ENCODE measurements at places on chromosomes 3 and 15.

- no peak for DNase-seq
Measured at GRCh38 chr3:64741341-64741740, 53.5 kb upstream of the ADAMTS9 start.

GRCh38 chr15:69661871-69662644, 209.4 kb downstream of the RPLP1 start:
- DNase-seq = no peak

GRCh38 chr3:54733106-54734006, 194.5 kb downstream of the LRTM1 start:
- DNase-seq = no peak

- DNase-seq = no peak
Measured at GRCh38 chr3:141769221-141769894, 6.2 kb downstream of the GRK7 start.

GRCh38 chr15:100941536-100941935, 22.4 kb downstream of the LRRK1 start:
- no peak for DNase-seq

DNA sequence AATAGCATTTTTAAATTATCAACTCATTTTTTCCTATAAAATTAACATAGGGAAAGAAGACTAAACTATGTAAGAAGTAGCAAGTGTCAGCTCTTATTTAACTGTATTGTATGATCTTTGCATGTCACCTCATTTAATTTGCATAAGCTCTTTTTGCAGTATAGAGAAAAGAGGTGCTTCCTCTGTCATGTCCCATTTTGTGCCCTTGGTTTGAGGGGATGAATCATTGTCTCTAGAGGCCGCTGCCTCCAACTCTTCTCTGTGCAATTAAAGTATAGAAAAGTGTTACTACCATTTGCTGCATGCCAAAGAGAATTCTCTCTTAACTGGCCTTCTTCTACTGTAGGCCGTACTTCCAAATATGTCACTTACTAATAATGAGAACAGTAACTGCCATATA, 93.4 kb downstream of the LRRC28 start:
- DNase-seq = no peak

DNA sequence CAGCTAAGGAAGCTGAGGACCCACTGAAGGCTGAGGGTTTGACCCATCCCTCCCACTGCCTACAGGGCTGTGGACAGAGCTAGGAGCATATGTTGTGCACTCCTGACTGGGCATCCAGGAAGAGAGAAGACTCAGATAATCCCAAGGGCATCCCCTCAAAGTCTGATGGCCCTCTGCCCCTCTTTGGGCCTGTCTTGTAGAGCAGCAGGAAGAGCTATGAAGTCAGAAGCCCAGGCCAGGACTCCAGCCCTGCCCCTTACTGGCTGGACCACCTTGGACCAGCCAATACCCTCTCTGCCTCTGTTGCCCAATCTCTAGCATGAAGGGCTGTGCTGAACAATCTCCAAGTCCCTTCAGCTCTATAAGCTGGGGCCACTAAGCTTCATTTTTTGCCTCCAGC, 210.8 kb downstream of the RPLP1 start:
- DNase-seq = no peak

DNA sequence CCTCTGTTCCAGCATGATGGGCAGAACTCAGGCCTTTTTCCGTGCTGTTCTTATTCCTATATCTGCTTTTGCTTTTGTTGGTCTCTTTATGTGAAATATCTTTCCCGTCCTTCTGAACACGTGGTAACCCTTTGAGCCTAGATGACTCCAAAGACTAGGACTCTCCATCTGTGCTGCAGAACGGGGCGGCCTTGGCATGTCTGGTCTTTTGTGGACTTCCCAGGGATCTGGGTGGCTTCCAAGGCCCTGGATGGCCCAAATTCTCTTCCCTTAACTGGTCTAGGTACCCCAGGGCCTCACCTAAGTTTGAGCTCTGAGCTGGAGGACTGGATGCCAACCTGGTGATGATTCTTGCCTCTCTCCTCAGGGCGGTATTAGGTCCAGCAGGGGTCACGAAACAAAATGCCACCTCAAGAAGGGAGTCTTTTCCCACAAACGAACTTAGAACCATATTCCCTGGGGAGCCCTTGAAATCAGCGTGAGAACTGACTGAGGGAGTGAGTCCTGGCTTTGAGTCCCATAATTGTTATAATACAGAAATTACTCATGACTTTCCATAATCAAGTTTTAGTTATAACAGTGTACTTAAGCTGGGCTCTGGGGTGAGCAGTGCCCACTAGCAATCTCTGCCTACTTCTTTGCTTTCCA, 13.8 kb downstream of the TLNRD1 start:
- DNase-seq = no peak
